GM23248 (cell line): ENCODE measurements at places on chromosomes 6 and 20.

- DNase-seq: peak; percentile 80
Measured at GRCh38 chr6:82711105-82711827, 347.6 kb downstream of the TPBG start.

- no peak for DNase-seq
Measured at GRCh38 chr6:111754423-111754822, 118.8 kb downstream of the FYN start.

DNA sequence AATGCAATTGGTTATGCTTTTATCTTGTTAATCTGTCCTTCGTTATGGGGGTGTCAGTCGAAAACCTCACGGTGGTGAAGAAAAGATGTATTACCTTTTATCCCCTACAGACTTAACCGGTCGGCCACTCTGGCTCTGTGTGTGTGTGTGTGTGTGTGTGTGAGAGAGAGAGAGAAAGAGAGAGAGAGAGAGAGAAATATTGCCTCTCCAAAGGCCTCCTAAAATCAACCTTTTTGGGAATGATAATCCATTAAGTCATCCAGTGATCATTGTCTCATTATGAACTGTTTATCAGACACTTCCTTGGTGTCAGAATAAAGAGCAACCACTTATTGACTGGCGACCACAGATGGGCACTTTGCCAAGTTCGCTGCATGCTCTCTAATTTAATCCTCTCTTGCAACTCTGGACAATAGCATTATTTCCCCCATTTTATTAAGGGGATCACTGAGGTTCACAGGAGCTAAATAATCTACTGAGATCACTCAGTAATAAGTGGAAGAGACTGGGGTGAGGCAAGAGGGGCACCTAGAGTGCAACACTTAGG is 30.7 kb downstream of the SLC35D3 start:
- DNase-seq: no peak

DNA sequence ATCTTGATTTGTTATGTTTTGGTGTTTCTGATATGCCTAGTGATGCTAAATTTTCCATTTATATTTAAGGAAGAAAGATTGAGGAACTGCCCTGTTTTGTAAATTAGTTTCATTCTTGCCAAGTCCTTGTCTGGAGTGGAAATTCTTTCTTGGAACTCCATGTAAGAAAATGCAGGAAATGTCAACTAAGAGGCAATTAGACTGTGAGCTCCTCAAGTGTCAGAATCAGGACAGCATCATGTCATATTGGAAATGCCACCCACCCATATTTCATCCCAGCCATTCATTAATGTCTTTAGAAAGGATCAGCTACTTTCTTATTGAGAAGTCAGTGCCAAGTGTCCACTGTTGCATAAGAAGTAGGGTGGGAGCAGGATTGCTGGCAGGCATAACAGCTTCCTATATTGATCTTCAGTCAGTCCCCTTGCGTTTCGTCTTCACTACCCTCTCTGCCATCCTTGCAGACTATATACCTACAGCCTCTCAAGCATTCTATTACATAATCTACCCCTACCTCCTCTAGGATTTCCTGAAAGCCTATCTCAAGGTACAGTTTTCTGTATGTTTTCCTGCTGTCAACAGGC is 42.4 kb downstream of the HAO1 start:
- DNase-seq: no peak

DNA sequence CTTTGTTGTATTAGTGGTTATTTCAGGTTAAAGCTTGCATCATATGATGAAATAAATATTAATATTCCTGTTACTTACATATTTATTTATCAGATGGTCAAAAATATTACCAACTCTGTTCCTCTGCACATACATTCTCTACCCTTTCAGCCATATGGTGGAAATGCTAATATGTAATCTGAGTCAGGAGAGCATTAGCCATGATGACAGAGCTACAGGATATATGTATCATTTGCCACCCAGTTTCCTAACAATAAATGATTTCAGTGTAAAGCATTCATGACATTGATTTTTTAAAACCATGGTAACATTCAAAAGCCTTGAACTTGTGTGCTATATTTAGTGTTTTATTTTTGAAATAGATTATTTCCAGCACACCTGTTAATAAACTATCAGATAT is 16.6 kb downstream of the POPDC3 start:
- DNase-seq: no peak
